ENCODE measurements at places on chromosomes 7 and 10. TPM values are rescaled to one million over a fixed set of nuclear protein-coding genes. Genes with fewer than 3 reads are reported as not detected.

Gene TAS2R41
- total RNA-seq = not detected

DNA sequence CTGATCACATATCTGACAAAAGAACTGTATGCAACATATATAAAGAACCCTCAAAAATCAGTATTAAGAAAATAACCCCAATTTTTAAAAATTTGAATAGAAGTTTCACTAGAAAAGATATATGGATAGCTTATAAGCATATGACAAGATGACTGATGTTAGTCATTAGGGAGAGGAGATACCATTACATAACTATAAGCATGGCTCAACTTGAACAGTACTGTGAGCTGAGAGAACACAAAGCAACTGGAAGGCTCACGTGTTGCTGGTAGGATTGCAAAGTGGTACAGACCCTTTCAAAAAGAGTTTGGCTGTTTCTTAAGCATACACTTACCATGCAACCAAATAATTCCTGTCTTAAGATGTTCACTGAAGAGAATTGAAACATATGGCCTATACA is 14.7 kb downstream of the CCDC71L start:
- H3K4me3 ChIP-seq = no peak overlapping the region
- no peak for DNase-seq
- H3K27me3 ChIP-seq = peaks cover 4% of the 10 kb centered on the region
- H3K4me1 ChIP-seq = no peaks in the 10 kb centered on the region
- no peak overlapping the region for H3K27ac ChIP-seq

Gene HOXA6
- total RNA-seq = not detected

Gene CLRN3
- total RNA-seq = not detected

GRCh38 chr7:23700046-23700445 is 10.0 kb upstream of the STK31 start:
- no peaks in the 10 kb centered on the region for H3K27me3 ChIP-seq
- no peaks in the 10 kb centered on the region for H3K4me1 ChIP-seq
- H3K36me3 ChIP-seq = peaks cover 22% of the 10 kb centered on the region
- H3K4me3 ChIP-seq = no peak overlapping the region
- H3K27ac ChIP-seq = no peak overlapping the region

- DNase-seq = no peak
- H3K4me3 ChIP-seq = no peak overlapping the region
- H3K4me1 ChIP-seq = no peaks in the 10 kb centered on the region
- H3K27ac ChIP-seq = no peak overlapping the region
Measured at GRCh38 chr7:36651404-36651803, 72.9 kb downstream of the AOAH start.

Gene TMEM236
- total RNA-seq = 0.11 TPM

- H3K36me3 ChIP-seq = no peaks in the 10 kb centered on the region
- no peak overlapping the region for H3K4me3 ChIP-seq
- H3K4me1 ChIP-seq = no peaks in the 10 kb centered on the region
- H3K27ac ChIP-seq = no peak overlapping the region
Measured at GRCh38 chr10:49633327-49634068, 19.7 kb downstream of the CHAT start.
